NCI-H524 (cell line): ENCODE measurements at places on chromosomes 2 and 18.

- DNase-seq: no peak
Measured at GRCh38 chr2:188952901-188953300, 21.3 kb upstream of the COL3A1 start.

- no peak for DNase-seq
Measured at GRCh38 chr2:149180226-149180875, 141.9 kb downstream of the LYPD6B start.

- DNase-seq: no peak
Measured at GRCh38 chr2:4134551-4135550, 431.5 kb downstream of the DCDC2C start.

GRCh38 chr2:218000136-218000535 lies 2.7 kb downstream of the TNS1 start:
- no peak for DNase-seq

DNA sequence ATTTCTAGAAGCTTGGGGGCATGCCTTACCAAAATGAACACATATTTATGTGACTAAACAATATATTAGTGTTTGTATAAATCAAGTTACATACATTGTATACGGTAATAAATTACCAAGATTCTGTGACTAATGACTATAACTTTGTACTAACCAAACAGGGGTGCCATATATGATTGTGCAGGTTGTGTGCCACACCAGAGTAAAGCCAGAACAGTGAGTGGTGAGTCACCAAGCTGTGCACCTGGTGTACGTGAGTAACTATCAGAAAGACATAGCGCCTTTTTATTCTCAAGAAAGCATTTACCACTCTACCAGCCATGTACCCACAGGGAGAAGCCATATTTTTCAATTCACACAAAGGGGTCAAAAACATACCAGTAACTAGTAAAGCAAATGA lies 453.2 kb upstream of the PIK3C3 start:
- no peak for DNase-seq

DNA sequence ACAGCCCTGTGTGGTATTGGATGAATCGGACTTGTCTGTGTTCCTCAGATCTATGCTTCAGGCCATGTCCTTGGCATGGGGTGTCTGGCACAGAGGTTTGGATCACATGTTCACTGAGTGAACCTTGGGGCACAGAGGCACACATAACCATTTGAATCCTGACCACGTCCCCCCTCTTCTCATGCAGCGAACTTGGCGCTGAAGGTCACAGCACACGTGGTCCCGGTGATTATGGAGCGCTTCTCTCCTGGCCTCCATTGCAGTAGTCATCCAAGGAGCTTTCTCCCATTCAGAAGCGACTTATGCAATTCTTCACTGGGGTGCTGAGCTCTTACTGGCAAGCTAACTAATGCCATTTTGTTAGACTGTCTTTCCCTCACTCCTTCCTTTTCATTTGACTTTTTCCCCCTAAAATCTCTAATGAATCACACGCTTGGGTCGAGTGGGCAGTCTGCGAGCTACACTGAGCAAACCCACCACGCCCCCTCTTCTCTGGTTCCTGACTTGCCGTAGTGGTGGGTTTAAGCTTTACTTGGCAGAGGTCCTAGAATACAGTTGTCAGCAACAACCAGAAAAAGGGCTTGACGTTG lies 59.4 kb downstream of the KCNG2 start:
- DNase-seq: peak; percentile 57

DNA sequence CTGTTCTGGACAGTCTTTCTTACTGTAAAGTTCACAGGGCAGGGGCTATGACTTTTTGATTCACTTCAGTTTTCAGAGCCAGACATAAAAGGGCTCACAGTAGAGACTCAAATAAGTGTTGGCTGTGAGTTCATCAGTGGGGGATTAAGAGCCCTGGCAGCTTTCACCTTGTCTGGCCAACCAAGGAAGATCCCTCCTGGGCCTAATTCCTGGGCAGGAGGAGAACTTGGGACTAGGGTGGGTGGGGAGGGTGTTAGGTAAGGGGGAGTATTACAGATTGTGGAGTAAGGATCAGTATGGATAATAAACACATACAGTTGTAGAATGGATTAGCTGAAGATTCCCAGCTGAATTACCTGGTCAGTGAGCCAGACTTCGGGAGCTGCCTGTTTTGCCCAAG lies 904 bp upstream of the SFXN5 start:
- DNase-seq: no peak

DNA sequence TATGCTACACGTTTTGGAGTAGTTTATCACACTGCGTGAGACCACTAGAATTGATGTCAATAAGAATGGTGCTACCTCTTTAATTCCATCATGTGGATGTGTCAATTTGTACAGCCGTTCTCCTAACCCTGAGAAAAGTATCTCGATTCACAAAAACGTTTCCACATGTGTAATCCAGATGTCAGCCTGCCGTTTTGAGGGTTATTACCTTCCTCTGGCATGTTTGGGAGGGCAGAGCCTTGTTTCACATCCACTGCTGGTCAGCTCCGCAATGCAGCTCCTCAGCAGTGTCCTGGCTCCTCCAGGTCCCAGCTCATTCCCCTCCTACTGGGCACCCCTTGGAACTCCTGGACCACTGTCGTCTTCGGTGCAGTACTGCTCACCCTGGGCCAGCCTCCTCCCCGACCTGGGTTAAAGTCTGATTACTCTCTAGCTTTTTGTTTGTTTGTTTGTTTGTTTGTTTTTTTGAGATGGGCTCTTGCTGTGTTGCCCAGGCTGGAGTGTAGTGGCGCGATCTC lies 34.6 kb downstream of the COPS7B start:
- no peak for DNase-seq

DNA sequence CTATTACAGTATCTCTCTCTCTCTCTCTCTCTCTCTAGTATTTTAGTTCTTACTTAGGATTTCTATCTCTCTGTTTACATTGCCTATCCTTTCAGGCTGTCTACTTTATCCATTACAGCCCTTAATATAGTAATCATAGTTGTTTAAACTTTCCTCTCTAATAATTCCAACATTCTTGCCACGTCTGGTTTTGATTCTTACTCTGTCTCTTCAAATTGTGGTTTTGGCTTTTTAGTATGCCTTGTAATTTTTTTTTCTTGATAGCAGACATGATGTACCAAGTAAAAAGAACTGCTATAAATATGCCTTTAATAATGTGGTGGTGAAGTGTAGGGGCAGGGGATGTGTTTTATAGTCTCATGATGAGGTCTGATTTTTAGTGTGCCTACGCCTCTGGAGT lies 1809.5 kb upstream of the CELF4 start:
- DNase-seq: no peak

DNA sequence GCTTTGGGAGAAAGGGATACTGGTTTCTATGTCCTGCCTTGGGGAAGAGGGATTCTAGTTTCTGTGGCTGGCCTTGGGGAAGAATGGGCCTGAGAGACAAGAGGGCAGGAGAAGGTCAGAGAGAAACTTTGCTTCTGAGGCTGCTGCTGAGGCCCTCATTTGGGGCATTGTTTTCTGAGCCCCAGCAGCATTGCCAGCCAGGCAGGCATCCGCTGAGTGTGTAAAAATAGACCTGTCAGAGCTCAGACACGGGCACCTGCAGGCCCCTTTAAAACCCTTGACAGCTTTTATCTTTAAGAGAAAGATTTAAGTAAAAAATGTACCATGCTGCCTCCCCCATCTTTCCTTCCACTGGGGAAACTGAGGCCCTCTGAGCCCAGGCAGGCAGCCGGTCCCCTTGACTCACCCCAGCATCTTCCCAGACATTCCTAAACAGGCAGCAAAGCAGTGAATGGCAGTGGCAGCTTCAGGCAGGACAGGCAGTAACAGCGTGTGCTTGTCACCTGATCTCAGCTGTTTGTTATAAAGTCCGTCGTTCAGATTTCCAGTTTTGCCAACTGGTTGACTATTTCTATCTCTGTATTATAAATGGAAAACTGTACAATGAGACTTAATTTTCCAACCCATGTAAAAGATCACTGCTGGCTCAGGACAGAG lies 27.6 kb downstream of the MLPH start:
- no peak for DNase-seq

GRCh38 chr2:134282629-134283400 lies 28.9 kb downstream of the MGAT5 start:
- DNase-seq: no peak

DNA sequence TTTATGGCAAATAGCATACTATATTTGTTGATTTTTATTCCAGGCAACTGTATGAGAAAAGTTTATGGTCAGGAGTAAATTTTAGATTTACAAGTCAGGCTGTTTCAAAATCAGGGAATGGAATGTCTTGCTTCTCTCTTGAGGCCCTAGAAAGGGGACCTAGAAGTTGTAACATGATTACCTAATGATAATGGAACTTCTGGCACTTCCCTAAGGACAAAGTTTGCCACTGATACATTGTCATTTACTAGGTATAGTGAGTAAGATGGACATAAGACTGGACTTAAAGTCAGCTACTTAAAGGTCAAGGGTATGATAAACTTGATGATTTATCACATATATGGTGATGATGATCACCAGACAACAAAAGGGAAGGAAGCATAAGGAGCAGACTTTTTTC lies 103.3 kb upstream of the VRK2 start:
- no peak for DNase-seq

DNA sequence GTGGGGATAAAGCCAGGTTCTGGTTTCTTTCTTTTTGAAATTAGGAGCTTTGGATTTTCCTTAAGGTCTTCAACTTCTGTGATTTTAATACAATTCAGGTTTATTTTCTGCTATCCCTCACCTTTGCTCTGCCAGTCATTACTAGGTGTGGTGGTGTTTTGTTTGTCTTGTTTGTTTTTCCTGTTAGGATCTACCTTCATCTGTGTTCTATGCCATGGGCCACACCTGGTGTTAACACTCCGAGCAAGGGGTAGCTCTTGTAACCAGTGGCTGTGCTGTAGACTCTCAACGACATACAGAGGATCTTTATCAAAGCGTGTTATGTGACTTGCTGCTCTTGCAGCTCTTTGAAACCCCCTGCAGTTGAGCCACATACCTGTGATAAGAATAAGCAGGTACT lies 38.6 kb downstream of the MGAT5 start:
- no peak for DNase-seq

DNA sequence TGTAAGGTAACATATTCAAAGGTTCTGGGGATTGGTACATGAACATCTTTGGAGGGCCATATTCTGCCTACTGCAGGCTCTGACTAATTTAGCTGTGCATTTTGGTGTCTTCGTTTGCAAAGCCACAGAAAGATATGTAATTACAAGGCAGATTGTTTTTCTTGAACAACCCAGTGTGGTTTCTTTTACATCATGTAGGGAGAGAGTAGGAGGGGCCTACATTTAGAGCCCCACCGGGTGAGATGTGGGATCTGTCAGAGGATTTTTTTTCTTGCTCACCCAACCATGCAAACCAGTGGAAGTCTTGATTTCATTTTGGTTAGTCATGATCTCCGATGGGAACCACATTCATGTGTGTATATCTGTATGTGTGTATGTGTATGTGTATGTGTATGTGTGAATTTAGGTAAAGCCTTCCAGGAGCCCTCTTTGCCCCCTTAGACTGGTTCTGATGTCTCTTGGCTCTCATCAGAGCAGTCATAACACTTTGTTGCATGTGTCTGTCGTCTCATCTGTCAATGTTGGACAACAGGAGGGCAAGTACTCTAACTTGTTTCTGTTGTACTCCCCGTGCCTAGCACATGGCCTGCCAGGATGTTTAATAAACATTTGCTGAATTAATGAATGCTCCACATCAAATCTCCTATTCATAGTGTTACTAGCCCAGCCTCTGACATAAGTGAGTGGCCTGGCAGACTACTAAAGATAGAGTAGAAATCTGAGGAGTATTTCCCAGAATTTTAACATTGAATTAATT lies 239.9 kb downstream of the MTX2 start:
- DNase-seq: peak; percentile 24

- DNase-seq: no peak
Measured at GRCh38 chr2:203646266-203646864, 60.1 kb upstream of the CD28 start.

DNA sequence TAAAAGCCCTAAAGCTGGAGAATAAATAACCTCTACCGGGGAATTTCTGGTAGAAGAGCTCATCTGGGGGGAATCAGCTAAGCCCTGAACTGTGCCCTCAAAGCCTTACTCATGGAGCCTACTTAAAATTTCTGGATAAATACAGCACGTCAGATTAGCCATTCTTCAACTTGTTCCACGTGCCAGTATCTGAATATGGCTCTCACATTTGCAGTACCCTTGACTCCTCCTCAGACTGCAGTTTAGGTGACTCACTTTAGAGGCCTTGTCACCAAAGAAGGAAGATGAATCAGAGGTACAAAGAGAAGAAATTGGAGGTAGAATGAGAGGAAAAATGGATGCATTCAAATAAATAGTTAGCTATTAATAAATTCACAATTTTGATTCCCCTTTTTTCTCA lies 34.6 kb upstream of the POTEC start:
- DNase-seq: no peak

- no peak for DNase-seq
Measured at GRCh38 chr2:29261003-29261402, 145.8 kb downstream of the CLIP4 start.

DNA sequence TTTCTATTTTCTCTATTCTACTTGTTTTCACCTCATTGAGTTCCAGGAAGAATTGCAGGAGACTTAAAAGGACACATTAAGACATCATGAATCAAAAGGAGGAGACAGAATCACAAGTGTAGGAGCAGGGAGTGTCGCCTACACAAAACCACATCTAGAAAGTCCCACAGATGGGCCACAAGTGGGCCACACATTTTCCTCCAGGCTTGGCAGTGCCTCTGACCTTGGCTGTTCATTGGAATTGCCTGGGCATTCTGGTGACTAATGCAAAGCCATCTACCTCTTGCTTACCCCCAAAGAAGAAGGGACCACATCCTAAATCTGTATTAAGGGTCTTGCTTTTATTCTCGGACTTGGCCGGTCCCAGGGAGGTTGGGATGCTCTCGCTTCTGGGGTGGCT lies 103.6 kb downstream of the KLHL29 start:
- no peak for DNase-seq

DNA sequence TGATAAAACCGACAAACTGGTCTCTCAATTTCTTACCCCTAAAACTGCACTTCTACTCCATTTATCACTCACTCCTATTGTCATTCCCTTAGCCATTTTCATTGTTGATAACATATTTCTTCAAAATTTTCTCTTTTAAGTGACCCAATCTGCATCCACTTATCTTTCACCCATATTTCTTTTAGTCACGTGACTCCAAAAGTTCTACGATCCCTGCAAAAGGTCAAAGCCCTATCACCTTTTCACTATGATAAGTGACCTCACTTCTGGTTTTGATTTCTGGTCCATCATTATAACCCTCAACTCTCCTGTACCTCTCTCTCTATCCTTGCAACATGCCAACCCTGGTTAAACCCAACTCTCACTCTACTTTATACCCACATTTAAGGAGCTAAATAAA lies 49.1 kb downstream of the LRATD1 start:
- DNase-seq: no peak

DNA sequence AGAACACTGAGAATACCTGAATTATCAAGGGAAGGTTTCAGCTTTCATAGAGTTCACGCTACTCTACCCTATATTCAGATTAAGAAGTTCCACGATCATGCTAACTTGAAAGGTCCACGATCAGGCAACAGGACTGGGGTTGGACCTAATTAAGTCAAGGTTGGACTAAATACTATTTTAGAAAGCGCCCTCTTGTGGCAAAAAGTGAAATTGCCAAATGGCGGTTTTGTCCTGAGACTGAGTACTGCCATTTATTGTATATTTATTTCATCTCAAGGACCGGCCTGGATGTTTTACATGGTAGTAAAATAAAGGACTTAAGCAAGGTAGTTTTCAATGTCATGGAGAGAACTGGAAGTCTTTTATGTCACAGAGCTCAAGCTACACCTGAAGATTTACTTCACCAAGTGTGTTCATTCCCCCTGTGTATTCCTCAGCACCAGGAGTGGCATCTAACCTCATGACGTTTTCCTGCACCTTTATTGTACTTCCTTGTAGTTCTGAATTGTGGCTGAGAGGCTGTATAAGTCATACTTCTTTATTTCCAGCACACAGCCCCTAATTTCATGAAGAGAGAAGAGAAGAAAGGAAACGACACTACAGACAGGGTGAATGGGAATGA lies 56.8 kb downstream of the SRD5A2 start:
- DNase-seq: peak; percentile 65
